ENCODE measurements at places on chromosomes 3 and 15. TPM values are rescaled to one million over a fixed set of nuclear protein-coding genes. Genes with fewer than 3 reads are reported as not detected.

AADACL2 gene
- total RNA-seq: not detected

RASL12 gene
- total RNA-seq: 0.09 TPM

CPLX3 gene
- not detected for total RNA-seq

UCN2 gene
- 9.3 TPM for total RNA-seq

KCNMB2 gene
- not detected for total RNA-seq

HGD gene
- total RNA-seq: 17.6 TPM

ST3GAL6 gene
- total RNA-seq: 1.9 TPM

GOLGA8Q gene
- total RNA-seq: 0.38 TPM

TTC21A gene
- total RNA-seq: 1.4 TPM

TUSC7 gene
- total RNA-seq: not detected

NEK11 gene
- total RNA-seq: 3.6 TPM

CTNNB1 gene
- total RNA-seq: 170 TPM

CLDN18 gene
- total RNA-seq: not detected

GOLGA6L10 gene
- total RNA-seq: 0.40 TPM
